ENCODE measurements at places on chromosomes 7 and 10.

- DNase-seq: no peak
Observed at GRCh38 chr7:116170180-116170579, 40.2 kb upstream of the TES start.

DNA sequence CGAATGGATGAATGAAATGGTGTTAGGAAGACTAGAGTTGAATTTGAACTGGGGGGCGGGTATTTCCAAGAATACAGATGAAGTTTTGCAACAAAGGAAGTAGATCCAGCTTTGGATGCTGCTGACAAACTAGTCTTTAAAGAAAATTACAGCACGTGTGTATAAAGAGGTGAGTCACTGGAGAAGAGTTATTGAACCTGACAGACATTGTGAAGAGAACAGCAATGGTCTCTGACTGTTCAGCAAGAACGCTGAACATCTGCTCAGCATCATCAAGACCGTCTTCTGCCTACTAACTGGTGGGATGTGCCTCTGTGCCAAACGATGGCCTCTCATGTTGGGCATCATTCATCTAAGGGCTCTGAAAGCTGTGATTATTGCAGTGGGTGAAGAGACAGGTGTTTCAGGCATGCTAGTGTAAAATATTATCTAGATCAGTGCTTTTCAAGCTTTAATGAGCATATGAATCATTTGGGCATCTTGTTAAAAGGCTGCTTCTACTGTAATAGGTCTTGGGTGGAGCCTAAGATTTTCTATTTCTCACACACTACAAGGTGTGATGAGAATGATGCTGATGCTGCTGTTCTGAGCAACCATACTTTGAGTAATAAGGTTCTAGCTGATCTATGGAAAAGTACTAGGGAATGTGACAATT is 291.3 kb downstream of the PTEN start:
- DNase-seq: no peak

- DNase-seq: no peak
Observed at GRCh38 chr10:575402-576129, 113.9 kb downstream of the DIP2C start.

GRCh38 chr10:126904516-126904817 is 761 bp upstream of the DOCK1 start:
- no peak for DNase-seq

- DNase-seq: no peak
Observed at GRCh38 chr10:112389271-112389822, 15.4 kb downstream of the ACSL5 start.

DNA sequence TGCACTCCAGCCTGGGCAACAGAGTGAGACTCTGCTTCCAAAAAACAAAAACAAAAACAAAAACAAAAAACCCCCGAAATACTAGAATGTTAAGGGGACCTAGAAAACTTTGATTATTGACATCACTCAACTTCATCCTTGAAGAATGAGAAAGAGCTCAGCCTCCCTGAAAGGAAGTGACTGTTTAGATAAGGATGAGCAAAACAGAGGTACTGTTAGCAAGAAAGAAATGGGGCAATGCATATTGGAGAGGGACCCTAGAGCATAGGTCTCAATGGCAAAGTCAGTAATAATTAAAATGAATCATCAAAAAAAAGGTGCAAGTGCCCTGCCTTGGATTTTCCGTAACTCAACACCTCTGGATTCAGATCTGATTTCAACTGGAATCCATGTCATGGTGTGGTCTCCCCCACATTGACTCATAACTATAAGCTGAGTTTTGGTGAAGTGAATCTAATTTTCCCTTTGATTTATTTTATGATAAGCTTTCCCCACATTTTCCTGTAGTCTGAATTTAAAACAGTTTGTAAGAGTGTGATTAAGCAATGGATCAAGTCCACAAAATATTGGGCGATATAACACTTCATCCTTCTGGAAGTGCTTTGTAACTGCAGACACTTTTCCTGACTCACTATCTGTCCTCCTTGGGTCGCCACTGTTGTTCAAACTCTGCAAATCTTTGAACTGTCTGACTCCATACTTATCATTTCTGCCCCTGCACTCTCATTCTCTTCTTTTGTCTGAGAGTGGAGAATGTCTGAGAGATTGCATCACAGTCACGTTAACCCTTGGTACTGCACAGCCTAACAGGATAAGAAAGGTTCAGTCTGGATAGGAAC is 224.8 kb upstream of the LYZL1 start:
- no peak for DNase-seq

GRCh38 chr10:73247509-73248258 is 629 bp upstream of the DNAJC9 start:
- no peak for DNase-seq

- no peak for DNase-seq
Observed at GRCh38 chr10:122363722-122364463, 10.6 kb upstream of the PLEKHA1 start.

GRCh38 chr7:84820481-84820880 is 366.4 kb downstream of the SEMA3D start:
- DNase-seq: no peak

DNA sequence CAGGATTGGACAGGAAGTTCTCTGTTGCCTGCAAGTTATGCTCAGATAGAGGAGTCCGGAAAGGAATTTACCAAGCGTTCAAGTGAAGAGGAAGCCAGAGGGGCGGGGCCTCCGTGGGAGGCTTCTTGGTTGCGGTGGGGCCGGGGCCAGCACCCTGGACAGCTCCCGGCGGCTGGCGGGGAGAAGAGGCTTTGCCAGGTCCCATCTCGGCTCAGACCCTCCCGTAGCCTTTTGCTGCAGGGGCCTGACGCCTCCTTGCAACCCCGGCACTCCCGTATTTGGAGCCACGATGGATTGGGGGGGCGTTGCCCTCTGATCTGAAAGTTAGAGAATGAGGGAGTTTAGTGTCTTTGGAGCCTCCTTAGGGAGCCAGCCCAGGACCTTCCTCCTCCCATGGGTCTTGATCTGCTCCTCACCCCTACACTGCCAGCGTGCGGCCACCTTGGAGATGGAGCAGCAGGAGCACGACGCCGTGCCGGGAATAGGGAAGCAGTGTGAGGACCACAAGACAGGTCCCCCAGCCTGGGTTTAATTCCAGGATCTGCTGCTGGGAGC is 3.1 kb upstream of the SLC18A3 start:
- DNase-seq: peak; percentile 30

GRCh38 chr10:43965033-43965917 is 316.6 kb upstream of the ZNF32 start:
- DNase-seq: no peak

GRCh38 chr7:36777062-36777461 is 52.8 kb upstream of the AOAH start:
- DNase-seq: no peak

- DNase-seq: no peak
Observed at GRCh38 chr10:93907059-93907458, 13.3 kb downstream of the SLC35G1 start.

GRCh38 chr10:76036111-76036940 is 604.9 kb downstream of the LRMDA start:
- DNase-seq: no peak

DNA sequence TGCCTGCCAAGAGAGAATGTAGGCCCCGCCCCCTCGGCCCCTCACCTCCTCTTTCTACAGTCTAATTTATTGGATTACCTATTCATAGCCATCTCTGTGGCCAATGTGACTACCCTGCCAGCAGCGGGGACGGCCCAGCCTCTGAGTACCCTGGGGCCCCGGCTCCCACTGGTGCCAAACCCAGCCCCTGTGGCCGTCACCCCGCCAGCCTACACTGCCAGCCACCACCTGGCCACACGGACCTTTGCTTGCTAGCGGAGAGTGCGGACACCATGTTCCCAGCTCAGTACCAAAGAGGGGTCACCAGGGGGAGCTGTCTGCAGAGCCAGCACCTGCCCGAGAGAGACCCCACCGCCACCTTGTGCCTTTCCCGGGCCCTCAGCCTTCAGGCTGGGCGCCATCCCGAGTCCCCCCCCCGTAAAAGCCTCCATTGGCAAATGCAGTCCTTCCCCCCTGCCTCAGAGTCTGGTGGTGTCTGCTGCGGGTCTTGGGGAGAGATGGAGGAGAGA is 511.1 kb downstream of the ZNF37A start:
- no peak for DNase-seq

DNA sequence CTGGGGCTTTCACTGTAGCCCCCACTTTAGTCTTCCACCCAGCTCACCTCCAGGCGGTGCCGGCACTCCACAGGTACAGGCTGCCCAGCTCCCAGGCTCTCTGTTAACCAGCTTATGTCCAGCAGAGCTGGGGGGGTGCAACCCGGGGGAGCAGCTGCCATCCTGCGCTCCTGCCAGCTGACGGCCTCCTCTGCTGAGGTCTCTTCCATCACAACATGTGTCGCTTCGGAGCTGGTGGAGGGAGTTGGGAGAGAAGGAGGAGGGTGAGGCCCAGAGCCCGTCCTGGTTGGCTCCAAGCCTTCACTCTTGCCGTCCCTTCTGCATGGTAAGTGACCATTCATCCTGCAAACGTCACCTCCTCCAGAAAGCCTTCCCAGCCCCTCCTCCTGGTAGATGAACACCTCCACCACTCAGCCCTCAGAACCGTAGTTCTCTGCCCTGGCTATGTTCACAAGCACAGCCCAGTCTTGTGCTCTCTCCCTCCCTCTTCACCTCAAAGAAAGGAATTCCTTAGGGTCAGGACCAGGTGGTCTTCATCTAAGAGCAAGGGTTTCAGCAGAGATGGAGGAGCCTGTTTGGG is 1.6 kb downstream of the POLM start:
- DNase-seq: no peak

GRCh38 chr10:60974463-60975149 is 30.6 kb upstream of the RHOBTB1 start:
- no peak for DNase-seq

- no peak for DNase-seq
Observed at GRCh38 chr10:8594176-8594575, 539.7 kb downstream of the GATA3 start.

- no peak for DNase-seq
Observed at GRCh38 chr10:4082861-4083260, 297.9 kb upstream of the KLF6 start.

GRCh38 chr10:105837951-105838350 is 1196.9 kb downstream of the SORCS3 start:
- DNase-seq: no peak

GRCh38 chr10:133162910-133163856 is 3.2 kb downstream of the KNDC1 start:
- no peak for DNase-seq

DNA sequence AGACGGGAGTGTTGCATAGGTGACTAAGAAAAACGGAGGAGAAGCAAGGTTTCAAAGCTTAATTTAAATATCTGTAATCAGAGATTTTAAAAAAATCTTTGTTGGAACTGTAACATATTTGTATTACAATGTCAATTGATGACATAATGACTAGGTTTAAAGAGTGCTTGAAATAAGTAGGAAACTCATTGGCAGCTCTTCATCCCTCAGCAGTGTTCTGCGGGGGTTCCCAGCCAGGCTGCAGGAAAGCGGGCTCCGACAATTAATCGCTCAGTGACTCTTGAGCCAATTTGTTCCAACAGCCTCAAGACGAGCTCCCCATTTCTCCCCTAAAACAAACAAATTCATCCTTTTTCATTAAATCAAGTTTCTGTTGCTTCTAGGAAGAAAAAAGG is 22.6 kb downstream of the CPXM2 start:
- DNase-seq: no peak

DNA sequence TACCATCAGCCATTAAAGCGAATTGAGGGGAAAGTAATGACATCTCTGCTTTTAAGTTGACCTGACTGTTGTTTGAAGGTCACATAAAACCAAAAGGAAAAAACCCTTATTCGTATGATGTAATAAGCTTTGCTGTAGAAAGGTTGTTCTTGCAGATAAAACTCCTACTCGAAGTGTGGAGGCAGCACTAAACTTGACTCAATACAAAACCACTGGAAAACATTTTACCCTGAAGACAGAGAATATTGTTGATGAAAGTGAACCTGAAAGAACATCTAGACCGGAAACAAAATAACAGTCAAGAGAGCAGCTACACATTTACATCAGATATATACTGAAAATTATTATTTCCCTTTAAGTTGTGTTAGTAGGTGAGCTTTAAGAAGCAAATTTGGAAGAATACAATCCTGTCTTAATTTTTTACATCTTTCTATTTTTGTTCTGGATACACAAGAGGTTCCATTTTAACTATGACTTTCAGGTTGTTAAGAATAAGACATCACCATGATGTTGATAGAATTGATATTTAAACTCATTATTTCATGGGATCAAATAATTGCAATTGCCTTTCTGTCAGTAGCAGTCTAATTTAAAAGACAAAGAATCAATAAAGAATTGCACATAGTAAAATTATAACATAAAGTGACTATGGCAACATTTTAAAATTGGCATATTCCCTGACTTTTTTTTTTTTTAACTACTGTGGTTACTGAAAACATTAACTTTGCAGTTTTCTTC is 6.4 kb downstream of the ETV1 start:
- DNase-seq: no peak

DNA sequence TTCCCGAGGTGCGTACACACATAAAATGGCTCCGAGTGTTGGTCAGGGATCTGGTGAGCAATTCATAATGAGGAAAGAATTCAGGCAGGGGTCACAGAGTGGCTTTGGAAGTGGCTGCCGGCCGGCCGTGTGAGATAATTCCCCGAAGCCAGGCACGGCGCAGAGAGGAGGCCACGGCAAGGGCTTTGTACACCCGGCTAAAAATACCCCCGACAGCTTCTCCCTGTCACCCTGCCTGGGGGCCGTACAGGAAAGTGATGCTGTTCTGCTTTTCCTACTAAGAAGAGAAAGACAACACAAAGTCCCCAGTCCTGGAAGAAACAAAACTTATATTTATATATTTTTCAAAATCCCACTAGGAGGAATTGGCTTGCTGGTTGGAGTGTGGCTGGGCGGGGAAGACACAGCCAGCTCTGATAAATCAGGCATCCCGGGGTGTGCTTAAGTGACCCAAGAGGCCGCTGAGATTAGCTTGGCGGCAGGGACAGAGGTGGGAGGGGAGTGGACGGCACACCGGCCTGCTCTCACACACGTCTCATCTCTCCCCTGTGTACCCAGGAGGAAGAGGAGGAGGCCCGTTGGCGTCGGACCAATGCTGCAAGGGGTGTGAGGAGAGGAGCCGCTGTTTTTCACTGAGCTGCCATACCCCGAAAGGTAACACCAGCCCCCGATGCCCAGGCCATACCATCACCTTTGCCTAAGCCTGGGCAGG is 70.5 kb downstream of the ZMIZ1 start:
- DNase-seq: no peak

- no peak for DNase-seq
Observed at GRCh38 chr7:36165802-36166201, 12.7 kb downstream of the EEPD1 start.
